Stimulated activated CD4-positive, alpha-beta T cell treated with anti-CD3 and anti-CD28 coated beads, TNF-alpha, amount 100 ng/mL, for 4 hours (primary cell): ENCODE measurements at places on chromosomes 3 and 15.

DNA sequence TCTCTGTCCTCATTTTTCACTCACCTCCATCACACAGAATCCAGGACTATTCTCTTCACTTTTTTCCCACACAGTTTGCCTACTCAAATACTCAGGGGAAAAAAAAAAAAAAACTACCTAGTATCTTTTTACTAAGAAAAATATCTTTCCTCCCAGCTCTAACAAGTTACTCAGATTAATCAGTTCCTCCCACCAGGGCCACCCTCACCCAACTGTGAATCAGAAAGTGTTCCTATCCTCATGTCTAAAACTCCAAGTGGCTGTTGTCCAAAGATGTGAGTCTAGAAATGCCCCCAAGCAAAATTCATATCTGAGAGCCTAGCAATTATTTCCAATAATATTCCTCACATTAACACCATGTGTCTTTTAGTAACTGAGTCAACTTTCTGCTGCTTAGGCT is 268.0 kb downstream of the ERC2 start:
- no peak for DNase-seq

GRCh38 chr3:169232863-169233262 is 430.6 kb downstream of the MECOM start:
- DNase-seq, result no peak

DNA sequence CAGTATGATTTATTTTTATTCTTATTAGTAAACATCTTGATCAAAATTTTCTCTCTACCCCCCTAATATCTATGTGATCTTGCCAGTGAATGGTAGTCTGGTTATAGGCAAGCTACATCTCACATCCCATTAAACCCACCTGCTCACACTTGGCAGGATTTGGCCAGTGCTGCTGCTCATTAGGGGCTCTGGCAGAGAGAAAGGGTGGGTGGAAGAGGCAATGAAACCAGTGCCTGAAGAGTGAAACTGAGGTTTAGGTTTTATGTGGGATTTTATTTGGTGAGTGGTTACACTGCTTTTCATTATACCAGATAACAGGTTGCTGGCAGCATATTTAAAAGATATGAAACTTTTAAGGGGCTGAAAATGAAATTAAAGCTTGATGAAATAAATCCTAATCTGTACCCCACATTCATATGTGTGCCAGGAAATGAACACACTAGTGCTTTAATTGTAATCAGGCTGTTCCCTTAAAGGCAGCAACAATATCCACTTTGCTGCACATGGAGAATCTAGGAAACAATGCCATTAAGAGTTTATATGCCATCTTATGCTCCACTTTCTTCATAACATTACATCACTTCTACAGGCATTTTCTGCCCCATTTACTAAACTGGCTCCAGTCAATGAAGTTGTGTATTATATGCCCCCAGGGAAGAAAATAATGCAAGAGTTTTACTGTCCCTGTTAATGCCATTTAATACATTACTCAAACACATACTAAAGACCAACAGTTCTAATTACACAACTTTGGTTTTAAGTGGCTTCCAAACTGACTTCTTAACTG is 688.7 kb downstream of the MECOM start:
- DNase-seq, result no peak

GRCh38 chr15:97961067-97961954 is 808 bp downstream of the ARRDC4 start:
- DNase-seq, result peak; percentile 3

- DNase-seq, result no peak
Measured at GRCh38 chr3:122926322-122926721, 101.2 kb downstream of the SEMA5B start.

- DNase-seq, result no peak
Measured at GRCh38 chr3:51057121-51057520, 328.0 kb upstream of the MANF start.

DNA sequence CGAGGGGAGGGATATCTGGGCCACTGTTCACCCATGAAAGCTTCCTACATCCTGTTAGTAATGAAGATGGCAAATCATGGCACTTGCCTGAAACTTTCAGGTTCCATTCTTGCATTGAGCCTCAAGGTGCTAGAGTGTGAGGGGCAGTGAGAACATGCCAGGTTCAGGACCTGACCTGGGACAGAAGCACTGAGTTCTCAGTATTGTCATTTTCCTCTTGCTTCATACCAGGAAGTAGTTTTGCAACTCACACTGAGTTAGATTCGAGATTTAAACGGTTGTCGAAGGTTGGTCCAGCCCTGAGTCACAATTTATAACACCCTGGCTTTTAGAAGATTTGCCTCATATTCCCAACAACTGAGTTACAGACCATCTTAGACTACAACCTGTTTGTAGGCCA is 11.8 kb upstream of the MEIS2 start:
- no peak for DNase-seq

GRCh38 chr15:39860200-39860599 is 59.9 kb downstream of the GPR176 start:
- DNase-seq, result no peak

DNA sequence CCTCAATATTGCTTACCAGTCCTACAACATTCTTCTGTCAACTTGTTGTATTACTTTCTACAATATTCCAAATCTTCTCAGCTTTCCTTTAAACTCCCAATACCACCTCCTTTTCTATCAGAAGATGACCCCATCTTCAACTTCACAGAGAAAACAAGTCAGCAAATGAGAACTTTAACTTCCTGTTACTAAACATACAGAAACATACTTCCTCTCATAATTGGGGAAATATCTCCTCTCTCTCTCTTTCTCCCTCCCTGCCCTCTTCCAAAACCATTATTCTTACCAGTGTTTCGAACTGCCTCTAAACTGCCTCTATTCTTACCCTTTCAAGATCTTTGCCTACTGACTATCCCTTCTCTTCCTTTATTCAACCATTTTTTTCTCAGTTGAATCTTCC is 1.8 kb upstream of the SNAP23 start:
- DNase-seq, result no peak

DNA sequence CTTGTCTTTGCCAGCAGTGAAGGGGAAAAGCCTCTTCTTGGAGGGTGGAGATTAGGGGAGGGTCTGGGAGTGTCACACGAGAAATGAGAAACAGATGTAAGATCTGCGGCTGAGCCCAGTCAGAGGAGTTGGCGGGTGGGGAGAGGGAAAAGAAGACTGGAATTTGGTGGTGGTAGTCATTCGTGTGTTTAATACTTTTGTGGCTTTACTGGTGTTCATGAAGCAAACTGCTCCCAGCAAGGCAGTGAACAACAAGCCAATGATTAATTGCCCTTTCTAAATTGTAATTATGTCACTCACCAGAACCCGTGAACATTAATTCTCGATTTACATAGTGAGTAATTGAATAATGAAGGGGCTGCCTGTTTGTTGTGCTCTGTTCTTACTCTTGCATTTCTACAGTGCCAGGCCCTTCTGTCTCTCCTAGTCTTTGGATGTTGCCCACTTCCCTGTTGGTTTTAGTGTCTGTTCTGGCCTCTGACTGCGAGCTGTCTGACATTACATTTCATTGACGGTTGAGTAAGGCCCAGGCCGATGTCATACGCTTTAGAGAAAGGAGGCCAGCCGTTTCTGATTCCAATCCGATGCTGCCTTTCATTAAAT is 78.0 kb downstream of the CHCHD6 start:
- DNase-seq, result no peak

GRCh38 chr15:42148808-42149492 is 7.5 kb downstream of the PLA2G4F start:
- no peak for DNase-seq

DNA sequence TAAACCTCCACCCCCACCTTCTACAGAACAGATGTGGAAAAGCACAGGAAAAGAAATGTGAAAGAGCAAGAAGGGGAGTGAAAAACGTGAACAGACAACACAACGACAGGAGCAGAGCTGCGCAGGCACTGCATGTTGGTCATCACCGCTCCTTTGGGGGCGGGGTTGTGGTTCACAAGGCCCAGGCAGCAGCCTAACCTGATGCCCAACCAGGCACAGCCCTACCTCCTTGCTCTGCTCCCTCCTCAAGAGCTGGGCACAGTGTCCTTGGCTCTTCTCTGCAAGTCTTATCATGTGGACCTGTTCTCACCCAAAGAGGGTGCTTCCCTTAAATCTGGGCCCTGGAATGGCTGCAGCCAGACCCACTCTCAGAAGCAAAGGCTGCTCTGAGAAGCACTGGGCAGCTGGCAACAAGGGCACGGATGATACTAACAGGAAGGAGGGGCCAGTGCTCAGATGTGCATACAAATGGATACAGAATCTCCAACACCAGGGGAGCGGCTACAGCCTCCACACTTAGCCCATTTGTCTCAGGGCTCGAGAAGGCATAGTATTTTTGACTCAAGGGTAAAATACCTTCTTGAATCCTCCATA is 64.6 kb downstream of the DHX30 start:
- DNase-seq, result no peak

DNA sequence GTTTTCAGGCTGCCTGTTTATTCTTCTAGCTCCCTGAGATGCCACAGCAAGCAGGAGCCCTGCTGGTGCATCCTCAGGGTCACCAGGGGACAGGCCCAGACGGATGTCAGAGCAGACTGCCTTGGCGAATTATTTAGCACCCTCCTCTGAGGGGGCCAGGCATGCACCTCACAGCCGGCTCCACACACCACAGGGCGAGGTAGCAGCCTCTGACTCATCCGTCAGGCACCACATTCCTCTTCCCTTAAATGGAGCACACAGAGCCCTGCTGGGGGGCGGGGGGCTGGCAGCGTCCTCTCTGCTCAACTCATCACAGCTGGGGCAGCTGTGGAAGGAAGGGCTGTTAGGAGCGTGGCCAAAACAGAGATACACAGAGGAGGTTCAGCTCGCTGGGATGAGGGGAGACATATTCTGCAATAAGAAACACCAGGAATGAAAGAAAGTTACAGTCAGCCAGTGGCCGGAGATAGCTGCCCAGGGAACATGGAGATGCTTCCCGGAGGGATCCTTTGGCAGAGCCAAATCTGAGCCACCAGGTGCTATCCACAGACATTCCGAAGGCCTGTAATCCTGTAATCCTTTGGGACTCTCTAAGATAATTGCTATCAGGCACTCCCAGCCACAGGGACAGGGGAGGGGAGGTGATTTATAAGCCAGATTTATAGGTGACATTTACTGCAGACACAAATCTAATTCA is 13.9 kb upstream of the PRICKLE2 start:
- DNase-seq, result no peak

- no peak for DNase-seq
Measured at GRCh38 chr15:60928970-60929369, 300.1 kb downstream of the RORA start.

- DNase-seq, result no peak
Measured at GRCh38 chr3:23262766-23263165, 59.6 kb downstream of the UBE2E2 start.

- no peak for DNase-seq
Measured at GRCh38 chr3:171788546-171789351, 21.5 kb downstream of the PLD1 start.

GRCh38 chr3:61985020-61985419 is 388.3 kb downstream of the FEZF2 start:
- DNase-seq, result no peak

GRCh38 chr3:143811602-143812001 is 36.7 kb downstream of the SLC9A9 start:
- no peak for DNase-seq

- no peak for DNase-seq
Measured at GRCh38 chr3:39147711-39148434, 5.5 kb downstream of the CSRNP1 start.

- DNase-seq, result no peak
Measured at GRCh38 chr3:37628711-37629301, 232.9 kb upstream of the CTDSPL start.

DNA sequence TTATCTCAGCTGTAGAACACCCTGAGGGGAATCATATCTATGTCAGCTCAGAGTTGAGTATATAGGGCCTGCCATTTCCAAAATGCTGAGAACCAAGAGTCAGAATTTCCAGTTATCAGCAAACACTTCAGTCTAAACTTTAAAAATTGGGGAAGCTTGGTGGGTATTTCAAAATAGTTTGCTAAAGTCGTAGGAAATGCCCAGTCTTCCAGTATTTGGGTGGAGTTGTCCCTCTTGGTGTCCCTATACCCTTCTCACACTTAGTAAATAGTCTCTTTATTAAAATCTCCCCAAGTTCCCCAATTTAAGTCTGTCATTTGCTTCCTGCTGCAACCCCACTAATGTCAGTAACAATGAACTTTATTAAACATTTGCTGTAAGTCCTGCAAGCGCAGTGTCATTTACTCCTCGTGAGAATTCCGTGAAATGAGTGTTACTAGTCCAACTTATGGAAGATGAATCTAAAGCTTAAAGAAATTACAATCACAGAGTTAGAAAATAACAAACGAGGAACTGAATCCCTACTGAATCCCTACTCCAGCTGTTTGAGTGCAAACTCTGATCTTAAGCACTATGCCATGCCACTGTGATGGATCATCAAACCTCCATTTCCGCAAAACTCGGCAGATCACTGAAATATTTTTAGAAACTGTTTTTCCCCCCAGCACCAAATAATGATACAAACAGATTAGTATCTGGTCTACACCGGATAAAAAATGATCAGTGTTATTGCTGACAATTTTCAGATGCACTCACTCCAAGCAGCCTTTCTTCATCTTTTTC is 341.7 kb upstream of the PROK2 start:
- no peak for DNase-seq

DNA sequence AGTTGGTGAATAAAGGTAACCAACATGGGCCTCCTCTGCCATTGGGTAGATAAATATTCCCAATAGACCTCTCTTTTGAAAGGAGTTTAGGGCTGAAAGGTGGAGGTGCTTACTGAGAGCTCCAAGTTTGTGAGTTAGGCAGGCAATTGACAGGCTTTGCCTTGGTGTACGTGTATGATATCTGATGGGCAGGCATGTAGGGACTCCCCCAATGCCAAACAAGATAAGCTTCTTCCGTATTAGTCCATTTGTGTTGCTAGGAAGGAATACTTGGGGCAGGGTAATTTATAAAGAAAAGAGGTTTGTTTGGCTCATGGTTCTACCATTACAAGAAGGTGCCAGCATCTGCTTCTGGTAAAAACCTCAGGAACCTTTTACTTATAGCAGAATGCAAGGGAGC is 160.7 kb upstream of the EIF1B start:
- DNase-seq, result no peak

GRCh38 chr15:39127925-39128617 is 452.8 kb upstream of the THBS1 start:
- no peak for DNase-seq
